Stimulated activated effector memory CD8-positive, alpha-beta T cell treated with anti-CD3 and anti-CD28 coated beads, Interleukin-12 subunit alpha, Interleukin-12 subunit beta, amount 100 ng/mL, for 72 hours (primary cell): ENCODE measurements at places on chromosomes 2 and 18.

- DNase-seq, result no peak
Measured at GRCh38 chr2:165720511-165720910, 73.5 kb downstream of the GALNT3 start.

DNA sequence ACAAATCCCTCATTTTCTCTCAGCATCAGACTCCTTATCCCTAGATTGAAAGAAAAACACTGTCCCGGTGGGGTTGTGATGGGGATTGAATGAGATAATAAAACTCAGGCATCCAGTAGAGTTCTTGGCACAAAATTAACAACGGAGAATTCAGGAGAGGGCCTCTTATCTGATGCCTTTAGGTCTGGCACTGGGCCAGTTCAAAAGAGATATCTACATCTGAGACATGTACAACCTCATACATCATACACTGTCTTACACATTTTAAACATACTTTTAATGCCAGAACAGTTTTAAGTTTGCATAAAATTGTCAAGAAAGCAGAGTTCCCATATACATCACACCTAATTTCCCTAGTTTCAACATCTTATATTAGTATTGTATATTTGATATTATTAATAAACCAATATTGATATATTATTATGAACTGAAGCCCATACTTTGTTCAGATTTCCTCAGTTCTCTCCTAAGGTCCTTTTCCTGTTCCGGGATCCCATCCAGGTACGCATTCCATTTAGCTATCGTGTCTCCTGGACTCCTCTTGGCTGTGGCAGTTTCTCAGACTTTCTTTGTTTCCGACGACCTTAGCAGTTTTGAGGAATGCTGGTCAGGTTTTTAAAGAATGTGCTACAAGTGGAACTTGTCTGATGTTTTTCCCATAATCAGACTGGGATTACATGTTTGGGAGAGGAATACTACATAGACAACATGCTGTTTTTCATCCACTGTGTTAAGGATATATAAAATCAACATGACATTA is 27.8 kb downstream of the NXPH2 start:
- DNase-seq, result no peak

DNA sequence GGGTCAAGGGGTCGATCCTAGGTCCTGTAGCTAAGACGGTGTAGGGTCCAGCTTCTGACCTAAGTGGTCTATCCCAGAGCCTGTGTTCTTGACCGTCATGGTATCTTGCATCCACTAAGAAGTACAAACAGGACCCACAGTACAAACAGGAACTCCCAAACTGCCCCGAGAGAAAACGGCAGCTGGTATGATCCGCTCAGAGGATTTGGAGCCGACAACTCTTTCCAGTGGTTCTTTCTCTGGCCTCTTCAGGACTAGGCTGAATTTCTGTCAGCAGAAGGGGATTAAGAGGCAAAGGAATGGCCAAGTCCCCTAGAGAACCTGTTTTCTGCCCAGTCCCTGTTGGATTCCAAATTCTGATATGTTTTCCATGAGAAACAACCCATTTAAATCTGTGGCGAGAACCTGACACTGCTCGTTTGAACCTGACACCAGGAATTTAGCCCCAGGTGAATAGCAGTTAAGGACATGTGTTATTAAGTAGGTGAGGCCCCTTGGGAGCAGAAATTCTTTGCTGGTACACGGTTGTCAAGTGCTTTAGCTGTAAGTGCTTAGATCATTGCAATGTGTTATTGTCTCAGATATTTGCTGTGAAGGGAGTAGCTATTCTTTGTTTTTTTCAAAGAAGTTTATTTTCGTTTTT is 50.5 kb upstream of the TXNDC2 start:
- no peak for DNase-seq

- DNase-seq, result no peak
Measured at GRCh38 chr2:16640867-16641266, 24.8 kb downstream of the CYRIA start.

DNA sequence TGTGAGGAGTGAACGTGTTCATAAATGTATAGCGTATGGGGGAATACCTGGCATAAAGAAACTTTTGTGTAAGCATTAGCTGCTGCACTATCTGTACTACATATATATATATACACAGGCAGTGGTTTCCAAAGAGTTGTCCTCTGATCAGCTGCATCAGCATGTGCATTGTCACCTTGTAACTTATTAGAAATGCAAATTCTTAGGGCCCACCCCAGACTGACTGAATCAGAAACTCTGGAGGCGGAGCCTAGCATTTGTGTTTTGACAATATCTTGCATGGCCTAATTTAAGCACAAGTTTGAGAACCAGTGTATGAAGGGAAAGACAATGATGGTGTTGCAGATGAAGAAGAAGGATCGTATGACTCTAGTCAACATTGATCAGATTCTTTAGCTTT is 299.5 kb downstream of the CCDC102B start:
- no peak for DNase-seq

DNA sequence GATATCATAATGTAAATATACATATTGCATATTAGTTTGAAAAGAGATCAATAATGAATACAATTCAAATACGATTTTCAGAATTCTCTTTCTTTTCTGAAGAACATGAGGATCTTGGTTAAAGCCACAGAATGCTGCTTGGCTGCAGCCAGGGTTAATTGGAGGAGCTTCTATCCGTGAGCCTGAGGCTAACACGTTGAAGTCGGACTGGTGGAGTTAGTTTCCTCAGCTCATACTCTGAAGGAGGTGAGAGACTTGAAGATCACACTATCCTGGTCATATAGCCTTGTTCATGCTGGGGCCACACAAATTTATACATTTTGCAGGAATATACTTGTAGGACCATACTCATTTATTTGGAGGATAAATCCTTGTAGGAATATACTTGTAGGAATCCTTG is 335.8 kb downstream of the TRIB2 start:
- DNase-seq, result no peak

DNA sequence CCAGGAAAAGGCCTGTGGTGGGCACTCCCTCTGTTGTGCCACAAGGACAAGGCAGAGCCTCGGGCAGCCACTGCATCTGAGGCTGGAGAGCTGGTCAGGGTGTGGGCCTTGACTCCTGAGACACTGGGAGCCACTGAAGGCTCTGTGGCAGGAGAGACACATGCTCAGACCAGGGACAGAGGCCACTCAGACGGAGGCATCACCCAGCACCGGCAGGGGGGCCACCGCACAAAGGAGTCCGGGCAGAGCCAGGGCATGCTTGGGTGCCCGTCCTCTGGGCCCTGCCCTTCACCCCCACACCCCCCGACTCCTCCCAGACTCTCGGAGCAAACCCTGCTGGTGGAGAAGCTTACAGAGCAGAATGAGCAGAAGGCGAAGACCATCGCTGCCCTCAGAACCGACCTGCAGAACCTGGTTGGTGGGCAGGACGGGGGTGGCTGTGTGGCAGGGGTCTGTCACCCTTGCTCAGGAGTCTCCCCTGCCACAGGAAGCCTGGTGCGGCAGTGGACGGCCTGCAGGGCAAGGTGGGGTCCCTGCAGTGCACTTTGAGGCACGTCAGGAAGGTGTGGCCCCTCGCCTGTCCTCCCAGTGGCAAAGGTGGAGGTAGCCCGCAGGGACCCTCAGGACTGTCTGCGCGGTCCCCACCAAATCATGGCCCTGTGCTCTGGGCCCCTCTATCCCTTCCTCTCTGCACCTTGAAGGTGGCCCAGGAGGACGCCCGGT is 26.0 kb downstream of the CROCC2 start:
- DNase-seq, result no peak

DNA sequence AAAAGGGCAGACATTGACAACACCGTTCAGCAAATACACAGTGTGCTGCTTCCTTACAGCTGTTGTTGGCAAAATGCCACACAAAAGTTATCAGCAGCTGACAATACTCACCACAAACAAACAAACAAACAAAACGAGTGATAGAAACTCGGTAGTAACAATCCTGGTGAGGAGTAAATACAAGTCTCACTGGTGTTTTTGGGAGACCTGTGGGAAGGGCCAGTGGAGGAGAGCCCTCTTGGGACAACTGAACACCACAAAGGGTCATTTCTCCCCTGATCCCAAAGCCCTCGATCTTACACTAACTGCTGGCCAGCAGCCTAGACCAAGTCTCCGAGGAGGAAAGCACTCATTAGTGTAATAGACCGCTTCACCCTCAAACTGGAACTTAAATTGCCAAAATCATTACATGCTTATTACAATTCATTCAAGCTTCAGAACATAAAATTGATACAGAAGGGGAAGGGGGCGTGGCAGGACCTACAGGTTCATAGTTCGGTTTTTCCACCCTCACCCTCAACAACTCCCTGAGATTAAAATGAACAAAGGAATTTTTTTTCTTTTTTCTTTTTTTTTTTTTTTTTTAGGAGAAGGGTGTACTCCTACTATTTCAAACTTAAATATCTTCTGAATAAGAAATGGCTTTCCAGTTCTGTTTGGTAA is 5.0 kb downstream of the AP1S3 start:
- DNase-seq, result no peak

DNA sequence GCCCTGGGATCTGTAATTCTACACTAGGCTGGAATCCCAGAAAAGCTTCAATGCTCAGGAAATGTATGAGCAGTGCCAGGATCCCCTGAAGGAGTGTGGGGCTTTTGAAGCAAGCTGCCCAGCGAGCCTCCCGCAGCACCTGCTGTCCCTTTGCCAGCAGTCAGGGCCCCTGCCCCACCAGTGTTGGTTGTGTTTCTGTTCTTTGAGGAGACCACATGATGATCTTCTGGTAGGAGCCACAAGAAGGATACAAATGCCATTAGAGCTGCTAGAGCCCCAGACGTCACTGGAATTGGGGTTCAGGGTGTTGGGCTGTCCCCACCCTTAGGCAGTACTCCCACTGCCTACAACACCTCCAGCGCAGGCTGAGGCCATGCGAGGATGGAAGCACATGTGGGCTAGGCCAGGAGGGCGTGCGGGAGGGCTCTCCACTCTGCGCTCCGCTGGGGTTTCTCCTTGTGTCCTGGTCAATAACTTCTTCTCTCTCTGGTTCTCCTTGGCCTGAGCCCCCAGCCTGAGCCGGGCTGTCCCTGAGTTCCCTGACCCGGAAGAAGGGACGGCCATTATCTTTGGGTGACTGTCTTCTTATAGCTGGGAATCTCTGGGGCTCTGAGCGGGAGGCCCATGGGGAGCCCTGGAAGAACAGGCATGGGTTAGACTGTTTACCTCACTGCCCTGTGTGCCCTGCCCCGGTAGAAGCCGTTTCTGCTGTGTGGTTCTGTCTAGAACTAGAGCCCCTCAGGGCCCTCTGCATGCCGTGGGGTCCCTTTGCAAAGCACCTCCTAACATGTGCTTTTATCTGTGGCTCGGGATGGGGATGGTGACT is 73.9 kb downstream of the LRRFIP1 start:
- no peak for DNase-seq
